ENCODE measurements at places on chromosomes 1 and 21.

DNA sequence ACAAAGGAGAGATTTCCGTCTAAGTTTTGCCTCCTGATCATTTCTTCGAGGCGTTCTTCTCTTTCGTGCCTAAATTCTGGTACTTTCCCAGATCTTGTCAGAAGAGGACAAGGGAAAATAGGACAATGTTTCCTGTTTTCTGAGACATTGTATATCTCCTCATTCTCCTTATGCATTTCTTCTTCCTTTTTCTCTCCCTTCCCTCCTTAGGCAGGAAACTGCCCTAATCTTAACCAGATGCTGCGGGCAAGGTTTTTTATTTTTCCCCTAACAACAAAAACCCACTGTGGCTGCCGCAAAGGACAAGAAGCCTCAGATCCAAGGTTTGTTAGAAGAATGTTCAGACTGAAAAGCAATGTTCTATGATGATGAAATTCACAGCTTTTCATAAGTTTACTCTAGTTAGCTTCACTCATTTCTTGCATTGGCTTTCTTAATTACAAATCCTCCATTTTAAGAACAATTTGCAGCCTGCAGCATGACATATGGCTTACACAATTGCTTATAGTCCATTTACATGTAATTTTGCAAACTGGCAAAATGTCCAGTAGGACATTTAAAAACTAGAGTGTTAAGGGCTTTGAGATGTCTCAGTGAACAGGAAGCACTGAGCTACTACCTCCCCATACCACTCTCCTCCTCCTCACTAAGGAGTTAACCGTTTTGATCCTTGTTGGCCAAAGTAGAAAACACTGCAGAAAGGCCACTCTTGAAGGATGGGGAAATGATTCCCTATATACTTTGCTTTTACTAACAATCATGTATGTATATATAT lies 624 bp downstream of the CTSK start:
- DNase-seq: no peak

DNA sequence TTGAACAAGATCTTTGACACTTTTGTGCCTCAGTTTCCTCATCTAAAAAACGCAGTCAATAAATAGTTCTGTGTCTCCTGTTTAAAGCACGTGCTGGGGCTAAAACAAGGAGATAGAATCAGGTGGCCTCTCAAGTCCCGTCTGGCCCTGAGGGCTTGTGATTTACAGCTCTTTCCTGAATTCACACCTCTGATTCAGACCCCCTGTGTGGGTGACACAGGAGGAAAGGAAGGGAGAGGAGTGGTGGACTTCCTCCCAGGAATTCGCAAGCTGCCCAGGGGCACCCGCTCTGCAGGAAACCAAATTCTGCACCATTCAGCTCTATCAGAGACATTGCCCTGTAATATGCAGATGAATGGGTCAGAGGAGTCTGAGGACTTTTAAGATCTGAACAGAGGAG lies 5.2 kb upstream of the PRR9 start:
- DNase-seq: no peak

GRCh38 chr1:102098536-102098935 lies 101.8 kb upstream of the OLFM3 start:
- DNase-seq: no peak

GRCh38 chr1:34166625-34167361 lies 1.8 kb upstream of the CSMD2 start:
- DNase-seq: no peak

GRCh38 chr1:11719313-11720032 lies 16.5 kb upstream of the AGTRAP start:
- DNase-seq: peak; percentile 87

- no peak for DNase-seq
Measured at GRCh38 chr1:43822040-43822690, 111.4 kb upstream of the ARTN start.

- DNase-seq: no peak
Measured at GRCh38 chr1:154492115-154492514, 9.9 kb upstream of the TDRD10 start.
